ENCODE measurements at places on chromosomes 2 and 18.

GRCh38 chr18:63137999-63138435 is 181.6 kb downstream of the BCL2 start:
- no peak for DNase-seq

- DNase-seq, result no peak
These were observed 5.1 kb upstream of the MAL start for GRCh38 chr2:95020275-95021022.

DNA sequence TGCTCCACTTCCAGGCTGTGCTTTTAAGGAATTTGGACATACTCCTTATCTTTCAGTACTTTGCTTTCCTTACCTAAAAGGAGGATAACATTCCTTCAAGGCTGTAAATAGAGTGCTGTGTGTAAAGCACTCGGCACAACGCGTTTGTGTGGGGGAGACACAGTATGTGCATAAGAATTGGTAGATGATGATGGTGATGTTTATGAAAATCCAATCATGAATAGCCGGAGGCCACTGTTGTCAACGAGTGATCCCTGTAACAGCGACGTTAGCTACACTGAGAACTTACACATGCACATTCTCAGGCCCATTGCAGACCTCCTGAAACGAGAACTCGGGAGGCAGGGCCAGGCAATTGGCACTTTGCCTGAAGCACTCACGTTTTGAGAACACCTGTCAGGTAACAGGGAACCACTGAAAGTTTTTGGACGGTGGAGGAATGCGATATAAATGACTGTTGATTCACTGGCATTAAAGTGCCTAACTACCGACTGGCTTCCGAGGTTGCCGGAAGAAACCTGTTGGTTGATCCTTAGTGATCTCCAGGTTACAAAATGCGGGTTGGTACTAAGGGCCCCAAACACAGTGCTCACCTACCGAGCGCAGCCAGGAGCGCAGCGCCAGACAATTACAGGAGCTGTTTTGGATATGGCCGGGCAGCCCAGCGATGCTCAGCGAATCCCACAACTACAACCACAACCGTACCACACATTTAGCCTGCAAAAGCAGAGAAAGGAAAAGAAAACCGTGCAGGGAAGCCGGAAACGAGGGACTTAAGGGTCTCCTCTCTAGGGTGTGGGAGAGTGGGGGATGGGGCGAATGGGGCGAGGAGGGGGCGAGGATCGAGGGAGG is 1.0 kb upstream of the MAP4K4 start:
- DNase-seq, result peak; percentile 5

GRCh38 chr18:2963048-2963447 is 49.9 kb downstream of the LPIN2 start:
- no peak for DNase-seq

GRCh38 chr2:173130496-173131465 is 55.1 kb downstream of the MAP3K20 start:
- no peak for DNase-seq

DNA sequence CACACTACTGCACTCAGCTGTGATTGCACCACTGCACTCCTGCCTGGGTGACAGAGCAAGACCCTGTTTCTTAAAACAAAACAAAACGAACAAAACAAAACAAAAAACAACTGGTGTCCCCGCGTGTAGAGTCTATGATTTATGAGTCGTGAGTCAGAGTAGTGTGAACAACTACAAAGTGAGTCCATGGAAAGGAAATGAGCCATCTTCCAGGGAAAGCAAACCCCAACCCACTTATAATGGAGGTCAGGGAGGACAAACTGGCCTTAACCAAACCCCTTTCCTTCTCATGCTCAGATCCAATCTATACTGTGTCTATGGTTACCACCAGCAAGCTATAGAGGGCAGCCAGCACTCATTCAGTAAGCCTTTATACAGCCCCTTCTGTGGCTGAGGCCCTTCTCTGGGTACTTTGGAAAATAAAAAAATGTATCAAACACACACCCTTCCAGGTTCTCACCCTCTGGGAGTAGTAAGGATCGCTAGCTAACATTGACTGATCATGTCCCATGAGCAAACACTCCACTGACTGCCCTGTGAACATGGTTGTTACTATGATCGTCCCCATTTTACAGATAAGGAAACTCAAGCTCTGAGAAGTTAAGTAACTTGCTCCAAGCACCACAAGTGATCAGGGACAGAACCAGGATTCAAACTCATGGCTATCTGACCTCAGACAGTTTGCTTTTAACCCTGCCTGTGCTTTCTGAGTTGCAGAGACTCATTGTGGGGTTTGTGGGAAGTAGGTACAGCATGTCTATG is 24.7 kb upstream of the COLEC12 start:
- no peak for DNase-seq

DNA sequence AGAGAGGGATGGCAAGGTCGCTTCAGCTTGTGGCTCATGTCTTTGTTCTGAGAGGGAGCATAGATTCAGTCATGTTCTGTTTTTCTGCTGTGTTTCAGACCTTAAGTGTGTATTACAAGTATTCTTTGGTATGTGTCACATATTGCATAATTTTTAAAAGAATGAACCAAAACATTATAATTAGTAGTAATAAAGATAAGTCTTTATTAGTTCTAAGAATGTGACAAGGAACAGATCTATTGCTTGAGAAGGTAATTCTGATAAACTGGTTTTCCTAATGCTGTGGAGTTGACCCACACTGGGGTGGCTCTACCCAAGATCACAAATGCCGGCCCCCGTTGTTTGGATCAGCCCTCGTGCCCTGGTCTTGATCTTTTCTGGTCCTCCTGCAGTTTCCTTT is 124.3 kb upstream of the FOSL2 start:
- DNase-seq, result no peak

DNA sequence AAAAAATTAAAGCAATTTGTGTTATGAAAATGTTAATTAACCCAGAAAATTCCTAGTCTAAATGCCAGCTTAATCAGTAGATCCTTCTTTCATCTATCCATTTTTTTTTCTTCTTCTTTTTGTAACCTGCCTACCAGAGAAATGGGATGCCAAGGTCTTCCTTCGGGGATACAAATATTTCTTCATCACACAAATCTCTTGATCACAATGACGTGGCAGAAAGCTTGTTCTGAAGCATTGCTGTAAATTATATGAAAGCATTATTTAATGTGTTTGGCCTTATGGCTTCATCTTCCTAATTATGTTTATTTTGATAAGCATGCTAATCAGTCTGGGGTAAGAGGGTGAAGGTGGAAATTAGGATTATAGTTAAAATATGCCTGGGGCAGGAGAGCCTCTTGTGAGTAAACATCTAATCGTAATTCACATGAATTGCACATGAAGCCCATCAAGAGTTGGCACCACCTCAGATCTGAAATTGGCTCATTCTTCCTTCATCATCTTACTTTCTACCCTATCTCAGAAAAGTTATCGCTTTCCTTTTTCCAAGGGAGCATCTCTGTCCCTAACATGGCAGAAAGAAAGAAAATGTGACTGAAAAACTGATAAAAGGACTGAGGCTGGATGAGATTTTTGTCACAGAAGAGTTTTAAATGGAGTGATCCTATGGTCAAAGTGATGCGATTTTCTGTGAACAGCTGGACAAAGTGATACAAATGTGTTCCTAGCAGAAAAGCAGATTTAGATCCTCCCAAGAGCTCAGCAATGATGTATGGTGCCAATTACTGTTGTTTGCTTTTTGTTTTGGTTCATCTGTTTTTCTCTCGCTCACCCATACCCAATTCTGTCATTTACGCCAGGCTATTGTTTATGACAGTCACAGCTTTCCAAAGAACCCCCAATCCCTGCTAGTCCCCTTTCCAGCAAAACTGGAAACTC is 76.9 kb upstream of the PMAIP1 start:
- no peak for DNase-seq
